ENCODE measurements at places on chromosomes 16 and 17.

DNA sequence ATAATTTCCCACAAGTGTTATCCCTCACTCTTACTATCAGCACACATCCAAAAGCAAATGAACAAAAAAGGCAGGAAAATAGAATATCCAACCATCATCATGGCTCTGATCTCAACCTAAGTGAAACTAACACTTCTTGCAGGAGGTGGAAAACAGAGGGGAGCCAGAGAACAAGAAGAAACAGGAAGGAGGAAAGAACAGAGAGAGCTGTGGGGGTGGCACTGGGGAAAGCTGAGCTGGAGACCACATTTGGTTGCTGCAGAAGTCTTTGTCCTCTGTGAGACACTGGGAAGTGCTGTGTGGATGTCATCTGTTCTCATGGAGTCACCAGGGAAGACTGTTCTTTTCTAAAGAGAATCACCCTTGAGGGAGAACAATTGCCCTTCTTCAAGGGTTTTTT is 34.7 kb downstream of the GRB7 start:
- DNase-seq: no peak

GRCh38 chr17:35089586-35090296 is 26.2 kb upstream of the RFFL start:
- DNase-seq: peak; percentile 26

DNA sequence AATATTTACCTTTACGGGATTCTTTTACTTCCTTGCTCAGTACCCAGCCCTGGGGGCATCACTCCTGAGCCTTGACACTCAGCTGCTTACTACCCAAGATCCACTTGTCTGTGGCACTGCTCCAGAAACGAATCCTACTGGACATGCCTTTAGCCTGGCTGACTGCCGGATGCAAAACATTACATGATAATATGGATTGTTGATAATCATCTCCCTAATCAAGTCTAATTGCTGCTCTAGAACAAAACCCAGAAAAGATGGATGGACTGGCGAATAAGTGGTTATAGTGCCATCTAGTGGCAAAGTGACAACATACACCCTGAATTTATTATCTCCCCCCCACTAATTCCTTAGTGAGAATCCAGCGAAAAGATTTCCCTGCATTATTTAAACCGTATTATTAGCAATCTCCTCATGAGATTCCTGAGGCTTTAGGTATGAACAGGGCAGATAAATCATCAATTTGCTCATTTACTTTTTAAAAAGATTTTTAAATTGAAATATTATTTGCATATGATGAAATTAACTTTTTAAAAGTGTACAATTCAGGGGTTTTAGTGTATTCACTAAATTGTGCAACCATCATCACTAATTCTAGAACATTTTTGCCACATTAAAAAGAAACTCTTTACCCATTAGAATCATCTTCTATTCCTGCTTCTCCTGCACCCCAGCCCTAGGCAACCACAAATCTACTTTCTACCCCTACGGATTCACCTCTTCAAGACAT is 61.6 kb downstream of the RGS9 start:
- DNase-seq: no peak

- peak; percentile 66 for DNase-seq
Measured at GRCh38 chr16:9008601-9009260, 45.0 kb upstream of the USP7 start.

DNA sequence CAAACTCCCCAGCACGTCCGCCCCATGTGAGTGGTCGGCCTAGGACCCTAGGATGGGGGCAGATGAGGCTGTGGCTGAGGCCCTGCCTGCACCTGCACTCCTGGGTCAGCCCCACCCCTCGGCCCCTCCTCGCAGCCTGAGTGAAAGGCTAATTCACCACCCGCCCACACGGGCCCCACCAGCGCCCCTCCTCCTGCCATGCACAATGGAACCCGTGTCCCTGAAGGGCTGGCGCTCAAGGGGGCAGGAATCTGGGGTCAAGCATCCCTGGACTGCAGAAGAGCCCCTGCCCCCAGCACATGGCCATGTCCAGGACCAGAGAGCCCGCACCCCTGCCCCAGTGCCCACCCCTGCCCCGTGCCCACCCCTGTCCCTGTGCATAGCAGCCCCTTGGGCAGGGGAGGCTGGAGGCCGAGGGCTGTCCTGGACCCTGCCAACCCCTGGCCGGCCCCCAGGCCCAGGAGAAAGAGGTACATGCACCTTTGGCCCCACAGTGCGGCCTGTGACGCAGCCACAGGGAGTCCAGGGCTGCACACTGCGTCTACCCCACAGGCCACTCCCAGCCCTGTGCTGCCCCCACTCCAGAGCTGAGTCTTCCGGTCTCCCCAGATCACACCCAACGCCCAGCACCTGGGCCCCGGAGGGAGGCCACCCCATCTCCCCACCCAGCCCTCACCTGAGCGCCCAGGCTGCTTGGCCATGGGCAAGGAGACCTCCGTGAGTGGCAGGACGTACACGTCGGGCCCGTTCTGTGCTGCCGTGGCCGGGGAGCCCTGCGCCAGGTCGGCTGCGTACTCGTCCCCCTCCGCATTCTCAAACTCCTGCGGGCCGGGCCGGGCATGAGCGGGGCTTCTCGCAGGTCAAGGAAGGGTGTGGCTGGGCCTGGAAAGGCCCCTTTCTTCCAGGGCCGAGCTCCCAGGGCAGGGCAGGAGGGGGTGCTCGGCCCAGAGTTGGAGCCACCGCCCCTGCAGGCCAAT is 34.6 kb upstream of the PVALEF start:
- peak; percentile 85 for DNase-seq

DNA sequence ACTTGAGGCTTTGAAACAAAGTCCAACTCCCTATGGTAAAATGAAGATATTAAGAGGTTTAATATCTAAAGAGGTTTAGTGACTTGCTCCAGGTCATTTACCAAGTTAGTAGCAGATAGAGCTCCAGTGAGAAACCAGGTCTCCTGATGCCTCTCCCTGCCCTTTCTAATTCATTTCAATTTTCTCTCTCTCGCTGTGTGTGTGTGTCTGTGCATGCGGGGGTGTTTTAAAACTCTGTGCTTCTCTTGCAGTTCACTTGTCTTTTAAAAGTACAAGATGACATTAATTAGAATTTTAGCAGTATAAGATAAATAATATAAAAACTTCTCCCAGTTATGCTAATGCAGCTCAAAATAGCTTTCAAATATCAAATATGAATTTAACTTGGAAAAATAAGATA is 8.2 kb upstream of the ZP2 start:
- DNase-seq: no peak

- peak; percentile 79 for DNase-seq
Measured at GRCh38 chr16:81445143-81445961, 744 bp downstream of the CMIP start.

DNA sequence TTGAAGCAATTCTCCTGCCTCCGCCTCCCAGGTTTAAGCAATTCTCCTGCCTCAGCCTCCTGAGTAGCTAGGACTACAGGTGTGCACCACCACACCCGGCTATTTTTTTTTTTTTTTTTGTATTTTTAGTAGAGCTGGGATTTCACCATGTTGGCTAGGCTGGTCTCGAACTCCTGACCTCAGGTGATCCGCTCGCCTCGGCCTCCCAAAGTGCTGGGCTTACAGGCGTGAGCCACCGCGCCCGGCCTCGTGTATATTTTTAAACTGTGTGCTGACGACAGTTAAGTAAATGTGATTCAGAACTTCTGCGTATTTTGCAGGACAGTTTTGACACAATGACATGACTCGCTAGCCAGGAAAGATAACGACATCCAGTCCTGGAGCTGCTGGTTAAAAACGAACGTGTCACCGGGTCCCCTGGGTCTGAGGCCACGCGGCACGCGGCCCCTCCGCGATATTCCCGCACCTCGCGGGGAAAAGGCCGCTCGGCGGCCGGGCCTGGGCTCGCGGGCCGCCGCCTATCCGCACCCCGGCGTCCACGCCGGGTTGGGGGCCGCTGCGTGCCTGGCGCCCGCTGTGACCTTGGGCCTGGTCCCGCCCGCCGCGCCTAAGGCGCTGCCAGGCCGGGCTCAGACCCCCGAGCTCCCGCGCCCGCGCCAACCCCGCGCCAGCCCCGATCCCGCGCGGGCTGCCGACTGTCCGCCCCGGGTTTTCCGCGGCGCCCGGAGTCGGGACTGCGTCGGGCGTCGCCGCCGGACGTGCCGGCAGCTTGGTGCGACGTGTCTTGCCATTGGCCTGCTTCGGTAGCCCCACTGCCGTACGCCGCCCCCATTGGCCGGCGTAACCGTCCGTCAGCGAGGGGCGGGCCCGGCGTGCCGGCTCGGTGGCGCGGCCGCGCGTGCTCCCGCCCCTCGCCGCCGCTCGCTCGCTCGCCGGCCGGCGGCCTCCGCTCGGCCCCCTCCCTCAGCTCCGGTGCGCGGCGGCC is at the start of gene FOXK2:
FOXK2 (plus strand) TSS at position 907 of the 985 bp plus-strand sequence. CDS start 157 bp downstream, outside the sequence.
- DNase-seq: peak; percentile 86

- peak; percentile 15 for DNase-seq
Measured at GRCh38 chr16:69818891-69819545, 56.9 kb downstream of the WWP2 start.

DNA sequence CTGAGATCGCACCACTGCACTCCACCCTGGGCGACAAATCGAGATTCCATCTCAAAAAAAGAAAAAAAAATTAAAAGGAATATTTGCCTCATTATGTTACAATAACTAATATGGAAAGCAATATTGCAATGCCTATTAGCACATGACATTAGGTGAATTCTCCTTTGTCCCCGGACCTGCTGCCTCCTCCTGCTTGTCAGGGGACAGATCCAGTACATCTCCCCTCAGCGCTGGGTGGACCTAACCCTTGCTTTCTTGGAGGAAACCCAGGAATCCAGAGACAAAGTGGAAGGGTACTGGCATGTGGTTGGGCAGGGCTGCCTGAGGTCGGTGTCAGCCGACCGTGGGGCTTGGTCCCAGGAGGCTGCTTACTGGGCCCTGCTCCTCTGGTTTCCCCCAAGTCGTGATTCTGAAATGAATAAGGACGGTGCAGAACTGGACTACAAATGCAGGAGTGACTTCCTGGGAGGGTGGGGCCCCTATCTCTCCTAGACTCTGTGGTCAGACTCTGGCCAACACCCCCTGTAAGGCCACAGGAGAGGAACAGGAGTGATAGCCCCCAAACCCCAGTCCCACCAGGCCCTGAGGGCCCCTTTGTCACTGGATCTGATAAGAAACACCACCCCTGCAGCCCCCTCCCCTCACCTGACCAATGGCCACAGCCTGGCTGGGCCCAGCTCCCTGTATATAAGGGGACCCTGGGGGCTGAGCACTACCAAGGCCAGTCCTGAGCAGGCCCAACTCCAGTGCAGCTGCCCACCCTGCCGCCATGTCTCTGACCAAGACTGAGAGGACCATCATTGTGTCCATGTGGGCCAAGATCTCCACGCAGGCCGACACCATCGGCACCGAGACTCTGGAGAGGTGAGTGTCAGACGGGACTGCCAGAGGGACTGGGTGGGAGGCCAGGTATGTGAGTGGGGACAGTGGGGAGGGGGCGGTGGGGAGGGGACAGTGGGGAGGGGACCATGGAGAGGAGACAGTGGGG is at the start of gene HBZ:
HBZ (plus strand) TSS at position 504 of the 988 bp plus-strand sequence; CDS start at position 770, 266 bp downstream.
- no peak for DNase-seq

- no peak for DNase-seq
Measured at GRCh38 chr16:14485121-14485551, 144.9 kb downstream of the PARN start.

- no peak for DNase-seq
Measured at GRCh38 chr17:34892461-34893249, 68.6 kb downstream of the CCT6B start.

- DNase-seq: no peak
Measured at GRCh38 chr17:2396192-2396567, 4.7 kb downstream of the MNT start.

- DNase-seq: no peak
Measured at GRCh38 chr16:81185416-81185815, 53.1 kb upstream of the BCO1 start.

DNA sequence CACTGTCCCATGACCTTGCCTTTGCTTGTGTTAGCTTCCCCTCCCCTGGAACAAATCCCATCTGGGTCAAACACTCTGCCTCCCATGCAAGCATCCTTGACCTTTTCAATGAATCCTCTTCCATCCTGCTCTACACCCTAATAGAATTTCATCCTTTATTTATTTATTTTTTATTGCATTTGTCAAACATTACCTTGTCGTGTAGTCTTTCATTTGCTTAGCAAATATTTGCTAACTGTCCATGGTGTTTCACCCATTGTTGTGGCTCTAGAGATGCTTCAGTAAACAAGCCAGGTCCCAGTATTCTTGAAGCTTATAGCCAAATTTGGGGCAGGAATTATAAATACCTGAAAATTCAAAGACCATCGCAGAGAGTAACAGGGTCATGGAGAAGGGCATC is 51.0 kb upstream of the MRTFB start:
- no peak for DNase-seq

GRCh38 chr17:35244341-35245195 is 1.7 kb downstream of the SLFN5 start:
- peak; percentile 91 for DNase-seq

Measured in Peyer's patch (tissue), 4 donors.